ENCODE measurements at places on chromosomes 7 and 10.

DNA sequence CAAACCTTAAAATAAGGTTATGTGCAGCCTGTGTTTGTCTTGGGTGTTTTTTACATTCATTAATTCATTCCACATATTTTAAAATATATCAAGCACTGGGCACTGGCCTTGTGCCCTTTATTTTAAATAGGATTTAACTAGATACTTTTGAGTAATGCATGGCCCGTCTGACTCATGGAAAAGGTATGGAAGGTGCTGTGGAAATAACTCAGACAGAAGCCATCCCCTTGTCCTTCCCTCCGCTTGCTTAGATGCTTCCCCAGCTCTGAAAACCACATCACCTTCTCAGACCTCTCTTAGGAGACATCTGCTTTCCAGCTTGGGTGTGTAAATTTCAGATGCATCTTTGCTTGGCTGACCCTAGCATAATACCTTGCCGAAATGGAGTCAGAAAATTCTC lies 30.5 kb downstream of the SLC18A2 start:
- DNase-seq, result no peak

DNA sequence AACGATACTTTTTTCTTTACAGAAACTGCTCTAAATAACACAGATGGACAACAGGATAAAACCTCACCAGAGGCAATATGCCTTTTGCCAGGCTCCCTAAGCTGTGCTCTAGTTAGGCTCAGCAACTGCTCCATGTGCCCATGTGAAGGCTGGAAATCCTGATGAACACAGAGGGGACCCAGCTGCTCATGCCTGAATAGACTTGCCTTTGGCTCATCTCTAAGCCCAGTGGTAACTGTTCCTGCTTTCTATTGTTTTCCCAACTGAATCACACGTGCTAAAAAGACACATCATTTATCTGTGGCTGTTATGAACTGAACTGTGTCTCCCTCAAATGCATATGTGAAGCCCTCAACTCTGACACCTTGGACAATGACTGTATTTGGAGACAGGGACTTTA lies 110.4 kb downstream of the RNF216 start:
- DNase-seq, result no peak

GRCh38 chr7:150746921-150747320 lies 9.7 kb downstream of the GIMAP5 start:
- peak; percentile 23 for DNase-seq

DNA sequence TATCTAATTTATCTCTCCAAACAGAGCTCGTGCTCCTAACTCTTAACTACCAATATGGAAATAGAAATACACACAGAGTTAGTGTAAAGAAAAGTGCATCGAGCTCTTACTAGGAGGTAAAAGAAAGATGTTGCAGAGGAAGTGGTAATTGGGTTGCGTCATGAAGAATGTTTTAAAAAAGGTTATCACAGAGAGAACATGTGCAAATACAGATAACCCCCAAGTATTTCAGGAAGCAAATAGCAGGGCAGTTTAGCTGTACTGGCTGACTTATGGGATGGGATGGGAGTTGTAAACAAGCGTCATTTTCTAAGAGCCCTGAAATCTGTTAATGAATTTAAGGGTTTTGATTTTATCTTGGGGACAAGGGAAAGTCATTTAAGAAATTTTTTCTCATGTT lies 153.9 kb downstream of the AGMO start:
- no peak for DNase-seq

GRCh38 chr10:62502995-62503613 lies 128.9 kb downstream of the ZNF365 start:
- no peak for DNase-seq

Data from stimulated activated CD4-positive, alpha-beta T cell treated with anti-CD3 and anti-CD28 coated beads, Interleukin-2, amount 100 ng/mL, for 24 hours (primary cell).